Neuronal stem cell (in vitro differentiated cells): ENCODE measurements at places on chromosomes 12 and 14.

- no peaks in the 10 kb centered on the region for H3K27me3 ChIP-seq
- no peaks in the 10 kb centered on the region for H3K36me3 ChIP-seq
- no peak for DNase-seq
- no peak overlapping the region for H3K27ac ChIP-seq
Observed at GRCh38 chr12:21971344-21971743, 30.1 kb upstream of the ABCC9 start.

- no peaks in the 10 kb centered on the region for H3K36me3 ChIP-seq
- H3K4me3 ChIP-seq, result no peak overlapping the region
- no peaks in the 10 kb centered on the region for H3K4me1 ChIP-seq
- no peak overlapping the region for H3K27ac ChIP-seq
Observed at GRCh38 chr12:4242595-4242994, 31.0 kb upstream of the CCND2 start.

GRCh38 chr14:94408546-94409095, 20.2 kb upstream of the SERPINA1 start:
- H3K27me3 ChIP-seq, result no peaks in the 10 kb centered on the region
- H3K36me3 ChIP-seq, result no peaks in the 10 kb centered on the region
- no peak for DNase-seq
- H3K4me1 ChIP-seq, result no peaks in the 10 kb centered on the region

- no peak overlapping the region for H3K4me3 ChIP-seq
- H3K27ac ChIP-seq, result no peak overlapping the region
- H3K36me3 ChIP-seq, result no peaks in the 10 kb centered on the region
Observed at GRCh38 chr12:120820884-120821510, 83.2 kb downstream of the SPPL3 start.

GRCh38 chr12:119060847-119061796, 79.8 kb downstream of the SRRM4 start:
- H3K4me1 ChIP-seq, result no peaks in the 10 kb centered on the region
- no peak overlapping the region for H3K27ac ChIP-seq
- H3K36me3 ChIP-seq, result no peaks in the 10 kb centered on the region
- no peaks in the 10 kb centered on the region for H3K27me3 ChIP-seq

GRCh38 chr14:95885866-95886265, 9.2 kb downstream of the TUNAR start:
- no peaks in the 10 kb centered on the region for H3K27me3 ChIP-seq
- H3K36me3 ChIP-seq, result no peaks in the 10 kb centered on the region
- no peak for DNase-seq

DNA sequence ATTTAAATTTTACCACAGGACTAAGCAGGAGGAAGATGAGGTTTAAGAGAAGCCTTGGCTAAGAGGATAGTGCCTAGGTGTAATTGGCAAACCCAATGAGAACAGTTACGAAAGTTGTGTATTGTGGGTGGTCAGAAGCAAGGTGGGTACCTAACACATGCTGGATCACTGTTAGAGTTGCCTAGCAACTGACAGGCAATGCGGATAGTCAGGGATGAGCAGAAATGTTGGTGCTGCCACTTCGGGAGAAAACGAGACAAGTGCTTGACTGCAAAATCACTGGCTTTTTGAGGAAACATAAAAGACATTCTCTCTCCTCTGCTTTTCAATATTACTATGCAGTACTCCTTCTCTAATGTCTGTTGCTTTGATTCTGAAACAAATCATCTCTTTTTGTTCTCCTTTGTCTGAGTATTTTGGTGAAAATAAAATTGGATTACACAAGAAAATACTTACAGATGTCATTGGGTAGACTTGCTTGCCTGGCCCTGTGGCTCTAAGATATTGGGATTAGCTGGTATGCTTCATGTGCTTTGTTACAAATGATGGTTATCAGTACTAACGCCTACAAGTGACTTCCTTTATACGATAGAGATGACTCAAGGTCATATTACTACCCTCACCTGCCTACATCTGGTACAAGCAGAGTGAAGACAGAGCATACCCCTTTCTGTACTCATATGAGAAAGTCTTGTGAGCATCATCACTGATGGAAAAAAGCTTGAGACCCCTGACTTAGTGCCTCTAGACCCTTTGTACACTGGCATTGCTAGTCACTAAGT, 48.0 kb downstream of the TDP1 start:
- no peaks in the 10 kb centered on the region for H3K4me1 ChIP-seq
- no peaks in the 10 kb centered on the region for H3K27me3 ChIP-seq
- no peak overlapping the region for H3K4me3 ChIP-seq
- no peak overlapping the region for H3K27ac ChIP-seq
- DNase-seq, result no peak
